ENCODE measurements at places on chromosomes 16 and 17.

- DNase-seq = no peak
Observed at GRCh38 chr17:74873874-74874614, 1.2 kb upstream of the FDXR start.

DNA sequence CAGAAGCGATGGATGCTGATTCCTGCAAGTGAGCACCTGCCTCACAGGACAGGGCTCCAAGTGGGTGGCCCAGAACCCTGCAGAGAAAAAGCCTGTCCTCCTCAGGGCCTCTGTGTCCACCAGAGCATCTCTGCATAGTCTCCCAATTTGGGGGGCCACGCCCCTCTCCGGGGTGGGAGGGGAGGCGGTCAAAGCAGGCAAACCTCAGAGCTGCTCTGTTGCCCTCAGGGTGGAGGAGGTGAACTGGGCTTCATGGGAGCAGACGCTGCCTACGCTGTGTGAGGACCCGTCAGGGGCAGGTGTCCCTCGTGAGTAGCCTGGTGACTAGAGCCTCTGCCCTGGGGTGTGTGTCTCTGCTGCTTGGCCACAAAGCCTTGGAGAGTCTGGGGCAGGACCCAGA lies 19.3 kb downstream of the TRPV2 start:
- no peak for DNase-seq

DNA sequence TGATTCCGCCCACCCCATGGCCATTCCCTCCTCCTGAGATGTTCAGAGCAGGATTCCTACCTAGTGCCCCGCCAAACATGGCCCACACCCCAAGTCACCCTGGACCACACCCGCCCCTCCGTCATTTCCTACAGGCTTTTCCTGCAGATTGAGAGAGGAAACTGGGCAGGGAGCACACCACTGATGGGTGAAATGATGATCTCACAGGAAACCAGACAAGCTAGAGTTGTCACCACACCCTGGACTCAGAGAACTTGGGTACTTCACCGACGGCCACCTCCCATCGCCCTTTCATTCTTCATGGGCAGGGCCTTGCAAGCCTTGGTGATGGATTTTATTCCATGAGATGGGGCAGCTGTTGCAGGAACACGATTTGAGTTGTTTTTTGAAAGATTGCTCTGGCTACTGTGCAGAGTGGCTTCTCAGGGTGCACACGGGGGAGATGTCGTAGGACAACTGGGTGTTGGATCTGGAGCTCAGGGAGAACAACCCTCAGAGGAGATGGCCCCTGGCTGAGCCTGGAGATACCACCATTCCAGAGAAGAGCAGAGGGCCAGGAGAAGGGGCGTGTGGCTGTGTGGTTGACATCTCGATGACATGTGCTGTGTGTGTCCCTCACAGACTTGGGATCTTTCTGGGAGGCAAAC lies 7.4 kb upstream of the B9D1 start:
- DNase-seq = no peak

DNA sequence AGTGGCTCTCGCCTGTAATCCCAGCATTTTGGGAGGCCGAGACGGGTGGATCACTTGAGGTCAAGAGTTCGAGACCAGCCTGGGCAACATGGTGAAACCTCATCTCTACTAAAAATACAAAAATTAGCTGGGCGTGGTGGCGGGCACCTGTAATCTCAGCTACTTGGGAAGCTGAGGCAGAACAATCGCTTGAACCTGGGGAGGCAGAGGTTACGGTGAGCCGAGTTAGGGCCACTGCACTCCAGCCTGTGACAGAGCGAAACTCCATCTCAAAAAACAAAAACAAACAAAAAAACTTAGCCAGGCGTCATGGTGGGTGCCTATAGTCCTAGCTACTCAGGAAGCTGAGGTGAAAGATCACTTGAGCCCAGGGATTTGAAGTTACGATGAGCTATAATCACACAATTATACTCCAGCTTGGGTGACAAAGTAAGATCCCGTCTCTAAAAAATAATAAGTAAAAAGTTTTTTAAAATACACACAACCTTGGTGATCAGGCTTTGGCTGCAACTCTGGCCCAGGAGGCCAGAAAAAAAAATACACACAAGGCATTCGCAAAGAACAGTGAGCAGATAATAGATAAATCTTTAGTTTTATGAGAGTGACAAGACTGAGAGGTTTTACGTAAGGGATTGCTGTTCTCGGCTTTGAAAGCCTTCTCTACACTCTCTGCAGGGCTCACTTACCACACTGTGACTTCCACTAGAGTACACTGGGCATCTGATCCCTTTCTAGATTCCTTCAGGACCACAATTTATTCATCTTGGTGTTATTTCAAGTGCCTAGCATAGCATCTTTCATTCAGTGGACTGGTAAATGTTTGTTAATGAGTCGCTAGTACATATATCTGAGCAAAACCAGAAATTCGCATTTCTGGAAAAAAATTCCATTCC lies 5.9 kb downstream of the GSPT1 start:
- no peak for DNase-seq

DNA sequence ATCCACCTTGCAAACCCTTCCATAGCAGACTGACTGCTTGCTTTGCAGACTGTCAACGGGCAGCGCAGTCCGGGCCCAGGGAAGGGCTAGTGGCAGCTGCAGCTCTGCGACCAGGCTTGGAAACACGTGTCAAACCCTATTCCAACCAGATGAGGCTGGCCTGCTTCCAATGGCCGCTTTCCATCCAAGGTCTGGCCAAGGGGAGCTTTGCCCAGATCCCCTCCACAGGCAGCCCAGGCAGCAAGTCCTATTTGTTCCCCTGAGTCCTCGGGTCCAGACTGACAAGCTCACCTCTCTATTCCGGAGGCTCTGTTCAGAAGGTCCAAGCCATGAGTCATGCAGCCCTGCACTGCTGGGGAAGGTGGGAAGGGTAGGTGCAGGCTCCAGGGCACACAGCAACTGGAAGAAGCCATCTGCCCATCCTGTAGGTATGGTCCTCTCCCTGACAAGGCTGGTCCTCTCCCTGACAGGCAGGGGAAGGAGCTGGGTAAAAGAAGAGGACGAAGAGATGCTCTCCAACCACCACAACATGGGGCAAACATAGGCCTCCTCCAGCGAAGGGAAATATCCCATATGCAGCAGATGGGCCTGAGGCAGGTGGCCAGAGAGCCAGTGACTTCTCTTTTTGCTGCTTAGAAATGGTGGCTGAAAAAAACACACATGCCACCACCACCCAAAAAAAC lies 22.6 kb upstream of the AXIN2 start:
- DNase-seq = no peak

DNA sequence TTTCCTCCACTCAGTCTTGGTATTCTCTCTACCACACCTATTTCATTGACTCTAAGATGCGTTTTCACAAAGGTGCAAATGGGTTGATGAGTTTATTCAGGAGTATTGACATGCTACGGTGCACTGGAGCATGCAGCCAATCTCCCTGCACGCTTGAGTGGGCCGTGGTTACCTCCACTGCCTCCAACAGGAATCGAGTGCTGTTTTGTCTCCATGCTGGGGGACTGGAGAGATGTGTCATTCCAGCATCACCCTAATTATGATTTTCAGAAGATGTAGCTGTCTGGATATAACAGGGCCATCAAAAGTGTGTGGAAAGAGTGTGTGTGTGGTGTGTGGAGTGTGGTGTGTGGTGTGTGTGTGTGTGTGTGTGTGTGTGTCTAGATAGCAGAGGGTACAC lies 351.6 kb upstream of the ZFHX3 start:
- DNase-seq = no peak

- no peak for DNase-seq
Observed at GRCh38 chr17:29683481-29683880, 60.8 kb upstream of the CORO6 start.

- DNase-seq = no peak
Observed at GRCh38 chr16:68770671-68771070, 33.6 kb downstream of the CDH1 start.

GRCh38 chr16:5895137-5895536 lies 797.5 kb upstream of the EEF2KMT start:
- DNase-seq = no peak

DNA sequence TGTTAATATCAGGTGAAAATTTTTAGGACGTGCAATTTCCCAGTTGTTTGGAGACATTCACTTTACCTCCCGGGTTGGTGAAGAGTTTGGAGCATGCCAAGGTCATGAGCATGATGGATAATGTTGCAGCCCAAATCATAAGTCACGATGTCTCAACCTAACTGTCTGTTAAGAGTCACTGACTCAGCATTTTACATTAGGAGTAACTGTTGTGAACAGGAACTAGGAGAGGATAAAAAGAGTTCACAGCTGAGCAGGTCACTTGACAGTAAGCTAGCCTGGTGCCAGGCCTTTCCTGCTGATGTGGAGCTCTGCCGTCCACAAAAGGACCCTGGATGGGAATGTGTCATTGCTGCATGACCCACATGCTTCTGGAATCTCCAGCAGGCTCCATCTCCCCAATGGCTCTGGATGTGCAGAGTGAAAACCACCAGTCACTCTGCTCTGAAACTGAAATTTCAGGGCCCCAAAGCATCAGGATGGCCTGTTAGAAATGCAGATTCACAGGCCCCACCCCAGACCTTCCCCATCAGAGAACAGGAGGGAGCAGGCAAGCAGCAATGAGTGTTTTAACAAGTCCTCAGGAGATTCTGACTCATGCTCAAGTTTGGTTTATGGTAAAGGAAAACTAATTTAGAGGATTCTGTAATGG lies 371.6 kb upstream of the MAF start:
- DNase-seq = no peak

GRCh38 chr17:40844671-40845107 lies 22.3 kb upstream of the KRT10 start:
- no peak for DNase-seq

DNA sequence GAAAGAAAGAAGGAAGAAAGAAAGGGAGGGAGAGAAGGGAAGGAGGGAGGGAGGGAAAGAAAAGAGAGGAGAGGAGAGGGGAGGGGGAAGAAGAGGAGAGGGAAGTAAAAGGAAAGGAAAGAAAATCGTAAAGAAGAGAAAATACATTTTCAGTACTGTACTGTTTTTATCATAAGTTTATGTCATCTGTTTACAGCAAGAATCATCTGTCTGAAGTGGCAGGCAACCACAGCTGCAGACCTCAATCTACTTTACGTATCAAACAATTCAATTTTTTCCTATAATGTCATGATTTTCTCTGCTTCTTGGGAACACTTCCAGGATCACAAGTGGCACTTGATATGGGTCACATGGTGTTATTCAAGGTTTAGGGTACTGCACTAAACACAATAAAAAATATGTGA lies 58.3 kb downstream of the USP32 start:
- no peak for DNase-seq

DNA sequence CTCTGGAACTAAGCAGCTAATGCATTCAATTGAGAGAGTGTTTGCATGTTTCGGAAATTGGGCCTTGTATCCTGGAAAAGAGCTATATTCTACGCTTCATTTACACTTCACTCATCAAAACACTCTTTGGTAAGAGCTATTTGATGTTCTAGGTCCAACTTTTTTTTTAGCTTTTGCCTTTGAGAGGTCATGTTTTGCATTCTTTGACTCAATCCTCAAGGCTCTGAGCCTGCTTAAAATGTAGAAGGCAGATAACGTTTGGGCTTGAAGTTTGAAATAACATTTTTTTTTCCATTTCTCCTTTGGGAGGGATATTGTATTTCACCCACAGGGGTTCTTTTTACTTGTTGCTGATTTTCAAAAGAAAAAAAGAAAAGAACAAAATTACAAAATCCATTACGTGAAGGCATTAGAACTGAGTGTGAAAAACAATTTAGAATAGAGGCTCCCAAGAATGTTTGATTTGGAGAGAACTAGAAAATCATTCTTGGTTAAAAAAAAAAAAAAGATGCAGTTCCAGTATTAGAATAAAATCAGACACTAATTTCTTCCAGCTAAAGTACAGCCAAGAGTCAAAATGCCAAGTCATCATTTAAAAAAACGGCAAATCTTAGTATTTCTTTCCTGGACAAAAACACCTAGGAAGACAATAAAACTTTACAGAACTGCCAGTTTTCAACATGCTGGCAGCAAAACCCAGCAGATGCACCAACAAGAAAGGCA lies 268.5 kb downstream of the GRIN2A start:
- no peak for DNase-seq

- no peak for DNase-seq
Observed at GRCh38 chr16:68978303-68978954, 127.0 kb upstream of the HAS3 start.

- peak; percentile 80 for DNase-seq
Observed at GRCh38 chr17:68398691-68399637, 58.3 kb downstream of the WIPI1 start.

DNA sequence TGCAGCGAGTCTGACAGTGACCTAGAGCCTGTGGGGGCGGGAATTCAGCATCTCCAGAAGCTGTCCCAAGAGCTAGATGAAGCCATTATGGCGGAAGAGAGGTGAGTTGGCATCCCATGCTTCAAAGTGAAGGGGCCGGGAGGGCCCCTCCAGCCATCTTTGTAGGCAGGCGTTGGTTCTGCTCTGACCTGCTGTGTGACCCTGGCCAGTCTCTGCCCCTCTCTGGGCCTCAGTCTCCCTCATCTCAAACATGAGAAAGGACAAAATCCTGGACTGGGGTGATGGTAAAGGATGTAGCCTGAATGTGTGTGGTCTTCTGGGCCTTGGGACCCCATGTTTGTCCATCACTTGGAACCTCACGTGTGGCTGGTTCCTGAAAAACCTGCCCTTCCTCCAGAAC lies 5.1 kb downstream of the PIMREG start:
- DNase-seq = no peak

DNA sequence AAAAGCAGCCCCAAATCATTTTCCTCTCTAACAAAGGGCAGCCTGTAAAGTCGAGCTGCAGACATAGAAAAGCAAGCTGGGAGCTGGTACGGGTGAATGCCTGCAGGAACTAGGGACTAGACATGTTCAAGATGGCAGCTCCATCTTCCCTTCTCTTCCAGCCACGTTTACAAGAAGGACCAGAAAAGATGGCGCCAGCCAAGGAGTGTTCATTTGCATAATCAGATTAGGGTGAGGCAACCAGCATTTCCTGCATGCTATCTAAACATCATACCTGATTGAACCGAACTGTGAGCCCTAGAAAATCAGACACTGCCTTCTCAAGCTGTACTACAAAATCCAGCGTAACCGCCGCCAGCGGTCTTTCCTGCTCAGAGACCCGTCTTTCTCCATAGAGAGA lies 896.8 kb downstream of the CDH11 start:
- no peak for DNase-seq

DNA sequence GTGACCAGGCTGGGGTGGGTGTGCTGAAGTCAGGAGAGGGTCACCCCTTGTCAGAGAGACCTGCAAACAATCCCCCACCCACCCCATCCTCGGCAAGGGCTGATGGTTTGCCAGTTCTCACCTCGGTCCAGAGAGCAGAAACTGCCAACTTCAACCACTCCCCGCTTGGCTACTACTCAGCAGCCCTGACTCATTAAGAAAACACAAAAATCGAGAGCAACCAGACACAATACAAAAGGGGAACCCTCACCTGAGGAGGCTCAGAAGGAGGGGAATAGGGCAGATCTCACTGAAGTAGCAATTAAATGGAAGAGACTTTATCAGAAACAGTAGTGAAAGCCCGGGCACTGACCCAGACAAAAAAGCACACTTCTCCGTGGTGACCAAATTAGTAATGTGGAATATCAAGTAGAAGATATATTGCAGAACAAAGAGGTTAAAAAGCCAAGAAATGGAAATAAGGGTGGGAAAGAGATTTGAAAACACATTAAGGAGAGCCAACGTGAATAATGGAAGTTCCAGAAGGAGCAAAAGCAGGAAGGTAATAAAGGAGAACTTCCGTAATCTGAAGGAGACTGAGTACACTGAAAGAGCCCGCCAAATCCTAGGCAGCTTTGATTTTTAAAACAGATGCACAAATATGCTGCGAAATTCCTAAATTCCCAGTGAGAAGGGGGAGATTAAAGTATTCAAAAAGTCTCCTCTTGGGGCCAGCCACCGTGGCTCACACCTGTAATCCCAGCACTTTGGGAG lies 23.6 kb downstream of the CENPV start:
- no peak for DNase-seq

GRCh38 chr16:29891525-29892457 lies 7.6 kb downstream of the SEZ6L2 start:
- no peak for DNase-seq

GRCh38 chr17:17172990-17173389 lies 33.1 kb downstream of the PLD6 start:
- DNase-seq = no peak
